ENCODE measurements at places on chromosomes 16 and 17.

DNA sequence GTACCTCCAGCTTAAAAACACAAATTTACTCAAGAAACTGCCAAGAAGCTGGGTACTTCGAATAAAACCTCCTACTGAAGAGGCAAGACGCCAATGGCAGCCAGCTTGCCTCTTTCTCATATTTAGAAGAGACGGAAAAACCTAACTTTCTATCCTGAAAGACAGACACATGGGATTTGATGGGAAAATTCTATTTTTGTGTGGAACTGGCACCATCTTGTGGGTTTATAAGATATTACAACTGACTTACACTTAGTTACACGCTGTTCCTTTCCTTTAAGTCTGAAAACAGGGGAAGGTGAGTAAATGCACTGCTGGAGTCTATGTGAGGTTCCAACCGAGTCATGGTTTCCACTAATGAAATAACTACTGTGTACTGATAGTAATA is 10.3 kb downstream of the ZNF18 start:
- H3K27ac ChIP-seq: no peak overlapping the region
- no peaks in the 10 kb centered on the region for H3K27me3 ChIP-seq
- no peaks in the 10 kb centered on the region for H3K4me1 ChIP-seq
- no peak overlapping the region for H3K4me3 ChIP-seq
- no peak for DNase-seq

GRCh38 chr16:55077266-55077665 is 146.6 kb downstream of the IRX5 start:
- no peak for DNase-seq
- no peak overlapping the region for H3K4me3 ChIP-seq
- H3K36me3 ChIP-seq: no peaks in the 10 kb centered on the region
- H3K4me1 ChIP-seq: no peaks in the 10 kb centered on the region
- no peaks in the 10 kb centered on the region for H3K27me3 ChIP-seq

DNA sequence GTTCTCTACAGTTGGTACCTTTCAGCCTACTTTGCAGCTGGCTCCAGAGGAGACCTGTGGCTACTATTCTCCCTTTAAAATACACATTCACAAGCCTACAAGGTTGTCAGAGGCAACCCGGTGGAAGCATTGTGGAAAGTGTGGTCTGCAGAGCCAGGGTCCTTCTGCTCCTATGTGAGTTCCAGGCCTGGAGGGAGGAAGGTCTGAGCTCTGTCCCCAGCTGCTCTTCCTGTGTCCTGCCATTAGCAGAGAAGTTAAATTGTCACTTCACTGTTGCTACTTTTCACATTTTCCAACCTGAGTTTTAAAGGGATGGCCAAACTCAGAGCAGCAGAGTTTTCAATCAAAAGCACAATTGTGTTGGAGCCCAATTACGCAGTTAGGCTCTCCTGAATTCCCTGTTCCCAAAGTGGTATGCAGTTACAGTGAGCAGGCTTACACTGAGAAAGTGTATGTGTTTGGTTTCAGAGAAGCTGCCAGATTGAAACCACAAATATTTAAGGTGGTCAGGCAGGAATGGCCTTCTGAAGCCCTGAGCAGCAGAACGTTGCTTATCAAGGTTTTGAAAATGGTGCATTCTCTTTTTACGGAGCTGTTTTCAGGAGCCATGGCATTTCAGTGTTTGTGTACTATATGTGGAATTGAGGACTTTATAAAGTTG is 25.0 kb downstream of the MAP3K3 start:
- H3K27ac ChIP-seq: no peak overlapping the region
- no peak overlapping the region for H3K4me3 ChIP-seq
- peaks cover 5% of the 10 kb centered on the region for H3K4me1 ChIP-seq
- DNase-seq: no peak
- no peaks in the 10 kb centered on the region for H3K27me3 ChIP-seq

GRCh38 chr16:53821957-53822625 is 118.1 kb downstream of the FTO start:
- H3K27ac ChIP-seq: no peak overlapping the region
- no peak for DNase-seq
- no peaks in the 10 kb centered on the region for H3K27me3 ChIP-seq
- peaks cover 16% of the 10 kb centered on the region for H3K4me1 ChIP-seq
- no peak overlapping the region for H3K4me3 ChIP-seq
- peaks cover 9% of the 10 kb centered on the region for H3K36me3 ChIP-seq

Data from CD8-positive, alpha-beta memory T cell (primary cell).